ENCODE measurements at places on chromosomes 7 and 10.

DNA sequence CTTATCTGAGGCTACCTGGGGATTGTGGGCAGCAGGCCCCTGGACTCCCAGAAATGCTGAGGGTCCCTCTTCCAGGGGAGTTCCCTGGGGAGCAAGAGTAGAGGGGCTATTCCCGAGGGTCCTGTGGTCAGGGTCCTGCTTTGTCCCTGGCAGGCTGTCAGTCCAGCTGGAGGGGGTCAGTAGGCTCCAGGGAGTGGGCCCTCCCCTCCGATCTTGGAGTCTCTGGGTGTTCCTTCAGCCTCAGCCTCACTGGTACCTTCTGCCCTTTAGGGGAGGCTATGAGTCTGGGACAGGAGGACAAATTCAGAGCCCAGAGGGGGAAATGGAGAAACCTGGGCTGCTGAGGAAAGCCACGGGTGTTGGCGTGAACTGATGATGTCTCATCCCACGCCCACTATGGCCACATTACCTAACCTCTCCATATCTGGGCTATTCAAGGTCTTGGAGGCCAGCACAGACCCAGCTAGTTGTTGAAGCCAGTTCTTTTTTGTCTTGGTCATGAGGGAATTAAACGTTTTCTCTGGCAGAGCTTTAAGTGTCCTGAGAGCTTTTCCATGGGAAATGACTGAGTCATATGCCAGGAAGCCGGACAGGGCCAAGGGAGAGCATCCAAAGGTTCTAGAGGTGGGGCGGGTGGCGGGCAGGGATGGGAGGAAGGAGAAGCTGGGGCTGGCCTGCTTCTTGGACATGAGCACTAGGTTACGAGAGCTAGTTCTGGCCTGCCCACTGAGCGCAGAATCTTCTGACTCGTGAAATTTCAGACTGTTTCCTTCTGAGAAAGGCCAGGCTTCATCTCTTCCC is 6.2 kb downstream of the CALHM2 start:
- DNase-seq, result peak; percentile 52

DNA sequence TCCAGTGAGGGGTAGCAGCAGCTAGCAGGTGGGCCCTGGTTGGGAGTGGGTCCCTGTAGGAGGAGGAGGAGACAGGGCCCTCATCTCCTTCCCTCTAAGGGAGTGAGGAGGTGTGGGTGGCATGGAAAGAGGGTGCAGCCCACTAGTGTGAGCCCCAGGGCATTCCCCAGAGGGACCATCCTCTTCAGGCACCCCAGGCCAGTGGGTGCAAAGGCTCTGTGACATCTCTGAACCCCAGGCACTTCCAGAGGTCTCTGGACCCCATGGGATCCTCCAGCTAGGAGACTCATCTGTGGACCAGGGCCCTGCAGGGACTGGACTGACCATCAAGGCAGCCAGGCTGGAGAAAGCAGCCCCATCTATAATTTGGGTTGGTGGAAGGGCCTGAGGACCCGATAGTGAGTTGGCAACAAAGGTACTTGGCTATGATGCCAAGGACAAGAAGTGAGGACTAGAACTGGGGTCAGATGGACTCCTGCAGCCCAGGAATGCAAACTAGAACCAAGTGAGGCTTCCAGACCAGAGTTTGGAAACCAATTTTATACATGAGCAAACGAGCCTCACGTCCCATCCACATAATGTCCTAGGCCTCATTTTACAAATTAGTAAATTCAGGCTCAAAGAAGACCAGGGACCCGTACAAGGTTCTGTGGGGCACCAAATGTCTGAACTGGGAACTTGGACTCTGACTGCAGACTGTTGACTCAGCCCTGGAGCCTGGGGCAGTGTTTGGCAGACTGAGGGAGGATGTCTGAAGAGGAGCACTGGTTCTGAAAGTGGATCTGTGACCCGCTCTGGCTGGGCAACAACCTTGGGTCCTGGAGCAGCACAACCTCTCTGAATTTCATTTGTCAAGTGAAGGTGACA is 1.4 kb upstream of the VSTM4 start:
- no peak for DNase-seq

- peak; percentile 37 for DNase-seq
Observed at GRCh38 chr7:32479574-32480200, 10.5 kb downstream of the LSM5 start.

DNA sequence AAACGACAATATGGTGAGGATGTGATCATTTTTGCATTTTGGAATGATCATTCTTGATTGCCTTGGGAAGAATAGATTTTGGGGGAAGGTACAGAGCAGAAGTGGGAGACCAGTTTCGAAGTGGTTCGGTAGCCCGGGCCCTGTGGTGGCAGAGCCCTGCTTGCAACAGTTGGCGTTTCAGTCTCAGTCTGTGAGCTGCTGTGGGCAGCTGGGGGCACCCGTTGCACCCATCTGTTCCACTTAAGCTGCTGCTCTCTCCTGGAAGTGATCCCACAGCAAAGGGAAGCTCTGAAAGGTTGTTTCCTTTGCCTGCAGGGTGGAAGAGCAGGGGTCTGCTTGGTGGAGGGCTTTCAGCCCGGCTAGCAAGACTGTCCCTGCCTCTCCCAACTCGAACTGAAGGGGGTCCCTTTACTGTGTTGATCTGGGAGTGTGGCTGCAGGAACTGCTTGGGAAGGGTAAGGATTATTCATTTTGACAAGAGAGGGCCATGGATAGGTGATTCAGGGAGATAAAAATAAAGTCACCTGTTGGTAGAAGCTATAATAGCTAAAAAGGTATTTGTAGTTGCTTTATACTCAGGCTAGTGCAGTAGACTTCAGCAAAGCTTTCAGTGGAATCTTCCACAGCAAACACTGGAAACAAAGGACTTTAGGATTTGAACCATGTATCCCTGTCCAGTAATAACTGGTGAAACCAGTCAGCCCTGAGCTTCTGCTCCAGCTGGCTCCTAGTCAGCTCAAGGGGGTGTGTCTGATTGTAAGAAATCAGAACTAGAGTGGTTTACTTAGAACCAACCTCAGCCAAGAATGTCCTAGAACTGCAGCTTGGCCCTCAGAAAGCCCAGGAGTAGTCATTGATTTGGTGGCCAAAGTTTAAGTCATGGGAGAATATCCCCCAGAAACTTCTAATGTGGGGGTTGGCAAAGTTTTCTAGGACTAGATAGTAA is 53.1 kb upstream of the PDCD4 start:
- DNase-seq, result no peak

GRCh38 chr7:41096917-41097316 is 606.0 kb downstream of the INHBA start:
- DNase-seq, result no peak

DNA sequence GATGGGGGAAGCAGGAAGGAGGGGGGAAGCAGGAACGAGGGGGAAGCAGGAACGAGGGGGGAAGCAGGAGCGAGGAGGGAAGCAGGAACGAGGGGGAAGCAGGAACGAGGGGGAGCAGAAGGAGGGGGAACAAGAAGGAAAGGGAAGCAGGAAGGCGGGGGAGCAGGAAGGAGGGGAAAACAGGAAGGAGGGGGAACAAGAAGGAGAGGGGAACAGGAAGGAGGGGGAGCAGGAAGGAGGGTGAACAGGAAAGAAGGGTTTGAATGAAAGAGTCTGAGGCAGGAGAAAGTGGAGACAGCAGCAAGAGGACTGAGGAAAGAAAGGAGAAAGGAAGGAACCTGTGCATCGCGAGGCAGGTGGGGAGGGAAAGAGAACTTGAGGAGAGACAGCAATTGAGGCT is 256.6 kb downstream of the PTEN start:
- DNase-seq, result no peak

GRCh38 chr10:68330852-68331454 is 911 bp upstream of the HNRNPH3 start:
- no peak for DNase-seq

DNA sequence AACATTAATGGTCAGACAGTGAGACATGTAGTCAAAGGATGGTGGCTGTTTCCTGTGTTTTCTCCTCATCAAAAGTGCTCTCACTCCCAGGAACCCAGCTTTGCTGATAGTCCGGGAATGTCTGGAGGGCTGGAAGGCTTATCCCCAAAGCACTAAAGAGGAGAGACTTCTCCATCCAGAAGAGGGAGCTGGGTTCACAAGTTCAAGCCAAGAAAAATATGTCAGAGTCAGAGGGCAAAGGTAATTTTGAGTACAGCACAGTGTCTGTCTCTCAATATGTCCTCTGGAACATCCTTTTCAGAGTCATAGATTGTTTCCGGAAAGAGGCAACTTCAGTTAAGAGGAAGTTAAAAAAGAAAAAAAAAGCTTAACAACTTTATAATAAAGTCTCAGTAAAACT is 281.5 kb upstream of the PHYHIPL start:
- DNase-seq, result no peak

DNA sequence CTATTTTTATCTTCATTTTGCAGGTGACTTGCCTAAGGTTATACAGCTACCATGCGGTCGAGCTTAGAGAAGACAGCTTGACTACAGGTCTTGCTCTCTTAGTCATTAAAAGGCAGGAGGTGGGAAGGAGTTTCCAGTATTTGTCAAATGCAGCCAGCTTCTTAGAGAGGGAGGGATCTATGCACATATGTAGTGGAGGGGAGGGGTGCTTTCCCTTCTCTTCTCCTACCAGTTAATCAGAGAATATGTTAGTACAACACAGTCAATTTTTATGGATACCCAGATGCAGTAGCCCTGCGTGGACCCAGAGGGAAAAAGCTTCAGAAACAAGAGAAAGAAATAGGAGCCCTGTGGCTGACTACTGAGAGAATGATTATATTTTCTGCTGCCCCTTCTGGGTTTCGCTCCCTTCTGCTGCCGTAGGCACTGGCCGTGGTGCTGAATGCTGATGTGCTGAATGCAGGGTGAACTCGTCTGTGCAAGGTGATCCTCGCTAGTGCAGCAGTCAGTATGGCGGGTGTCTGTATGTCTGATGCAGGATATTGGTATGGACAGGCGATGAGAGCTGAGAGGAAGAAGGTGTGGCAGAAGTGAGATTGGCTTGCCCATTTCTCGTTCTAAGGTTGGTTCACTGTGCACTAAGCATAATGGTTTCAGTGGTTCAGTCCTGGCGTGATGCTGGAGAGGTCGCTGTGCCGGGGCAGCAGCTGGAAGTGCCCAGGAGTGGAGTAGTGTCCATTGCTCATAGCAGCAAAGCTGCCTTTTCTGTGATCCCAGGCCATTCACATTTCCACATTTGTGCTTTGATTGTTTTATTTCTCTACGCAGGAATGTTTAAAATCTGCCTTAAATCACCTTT is 189.2 kb upstream of the PODXL start:
- no peak for DNase-seq

DNA sequence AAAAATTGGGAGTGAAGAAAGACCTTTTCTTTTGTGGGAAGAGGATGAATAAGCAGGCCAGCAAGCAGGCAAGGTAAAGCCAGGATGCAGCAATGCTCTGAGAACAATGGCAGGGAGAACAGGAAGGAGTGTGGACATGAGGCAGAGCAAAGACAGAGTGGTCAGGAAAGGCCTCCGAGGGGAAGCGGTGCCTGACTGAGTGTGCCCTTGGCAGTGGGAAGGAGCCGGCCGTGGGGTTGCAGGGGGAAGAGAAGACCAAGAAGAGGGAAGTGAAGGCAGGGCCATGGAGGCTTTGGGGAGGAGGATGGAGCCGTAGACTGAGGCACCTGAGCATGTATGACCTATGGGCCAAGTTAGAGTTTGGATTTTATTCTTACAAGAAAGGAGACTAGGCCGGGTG is 21.9 kb upstream of the ZNF212 start:
- no peak for DNase-seq

All from suppressor macrophage (primary cell).